ENCODE measurements at places on chromosomes 2 and 18.

GRCh38 chr2:39234754-39235153, 9.0 kb downstream of the CDKL4 start:
- no peak for DNase-seq

DNA sequence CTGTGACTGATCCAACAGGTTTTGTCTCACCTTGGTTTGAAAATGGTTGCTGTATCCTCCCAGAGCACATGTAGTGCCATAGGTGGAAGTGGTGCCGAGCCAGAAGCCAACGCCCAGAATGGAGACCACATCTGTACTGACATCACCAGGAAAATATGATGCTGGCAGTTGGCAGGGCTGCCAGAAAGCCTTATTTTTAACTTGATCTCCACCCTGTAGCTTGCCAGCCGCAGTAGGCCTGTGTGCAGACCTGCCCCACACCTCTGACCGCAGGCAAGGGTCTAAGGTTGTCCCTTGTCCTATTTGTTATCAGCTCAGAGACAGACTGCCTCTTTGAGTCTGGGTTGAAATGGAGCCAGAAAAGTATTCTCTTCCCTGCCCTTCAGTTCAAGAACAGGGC, 123.5 kb upstream of the EML6 start:
- no peak for DNase-seq

GRCh38 chr2:159616286-159616701, at the start of gene BAZ2B:
TSS of gene BAZ2B (minus strand) at chr2:159616548. CDS start at chr2:159478719, 137,829 bp downstream.
- no peak for DNase-seq

DNA sequence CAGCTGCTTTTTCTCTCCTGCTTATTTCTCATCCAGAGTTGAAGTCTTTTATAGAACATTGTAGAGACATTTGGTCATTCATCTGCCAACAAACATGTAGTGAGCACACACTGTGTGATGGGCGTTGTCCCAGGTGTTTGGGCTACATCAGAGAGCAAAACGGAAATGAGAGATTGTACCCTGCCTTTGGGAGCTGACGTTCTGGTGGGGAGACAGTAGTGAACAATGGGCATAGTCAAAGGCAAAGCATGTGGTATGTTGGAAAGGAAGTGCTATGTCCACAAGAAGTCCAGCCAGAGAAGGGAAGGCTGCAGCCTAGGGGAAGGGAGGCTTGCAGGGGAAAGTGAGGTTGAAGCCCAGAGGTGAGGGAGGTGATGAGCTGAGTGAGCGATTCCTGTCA, 78.1 kb downstream of the PIEZO2 start:
- DNase-seq: no peak

DNA sequence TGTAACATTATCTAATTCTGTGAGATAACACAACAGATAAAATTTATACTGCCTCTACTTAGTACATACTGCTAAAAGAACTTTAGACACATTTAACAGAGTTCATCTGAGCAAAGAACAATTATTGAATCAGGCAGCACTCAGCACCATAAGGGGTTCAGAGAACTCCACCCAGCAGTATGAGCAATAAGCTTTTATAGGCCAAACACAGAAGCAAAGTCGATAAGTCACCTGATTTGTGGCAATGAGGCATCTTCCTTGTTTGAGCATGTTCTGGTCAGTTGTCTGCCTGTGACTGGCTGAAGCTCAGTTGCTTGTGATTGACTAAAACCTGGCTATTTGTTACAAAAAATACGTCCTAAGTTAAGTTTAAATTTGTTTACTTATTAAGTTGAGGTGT, 746.1 kb upstream of the DDX18 start:
- DNase-seq: no peak

DNA sequence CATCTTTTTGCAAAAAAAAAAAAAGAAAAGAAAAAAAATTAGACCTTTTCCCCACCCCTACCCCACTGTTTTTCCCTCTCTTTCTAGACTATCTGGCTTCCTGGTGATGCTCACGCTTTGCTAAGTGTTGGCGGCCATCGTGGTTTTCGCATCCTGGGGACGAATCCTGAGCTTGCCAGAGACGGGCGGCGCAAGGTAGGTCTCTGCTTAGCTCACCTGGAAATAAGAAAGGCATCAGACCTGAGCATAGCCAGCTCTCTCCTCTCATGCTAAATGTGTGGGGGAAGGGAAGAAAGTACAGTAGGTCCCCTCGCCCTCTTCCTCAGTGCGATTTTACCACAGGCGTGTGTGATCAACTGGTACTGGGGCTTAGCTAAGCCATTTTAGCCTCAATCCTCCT, 90.5 kb downstream of the KLHL29 start:
- DNase-seq: no peak

- DNase-seq: no peak
Measured at GRCh38 chr2:238081150-238081549, 19.0 kb upstream of the ESPNL start.

- DNase-seq: peak; percentile 7
Measured at GRCh38 chr2:2057125-2057721, 273.9 kb downstream of the MYT1L start.

GRCh38 chr18:23631312-23631711, 31.4 kb downstream of the ANKRD29 start:
- no peak for DNase-seq

- DNase-seq: no peak
Measured at GRCh38 chr2:191190435-191190834, 39.6 kb upstream of the STAT4 start.

GRCh38 chr18:36672437-36673344, 156.1 kb downstream of the TPGS2 start:
- no peak for DNase-seq

DNA sequence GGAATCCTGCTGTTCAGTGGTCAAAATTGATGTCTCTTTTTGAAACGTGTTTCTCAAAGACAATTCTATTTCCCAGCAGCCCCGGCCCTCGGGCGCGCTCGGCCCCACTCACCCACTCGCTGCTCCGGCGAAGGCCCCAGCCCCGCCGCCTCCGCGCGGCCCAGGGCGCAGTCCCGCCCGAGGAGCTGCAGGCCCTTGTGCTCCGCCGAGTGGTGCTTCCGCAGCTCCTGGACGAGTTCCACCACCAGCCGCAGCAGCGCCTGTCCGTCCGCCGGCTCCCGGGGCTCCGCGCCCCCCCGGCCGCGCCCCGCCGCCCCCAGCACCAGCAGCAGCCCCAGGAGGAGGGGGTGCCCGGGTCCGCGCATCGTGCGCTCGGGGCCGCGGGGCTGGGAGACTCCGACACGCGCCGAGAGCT, 413 bp downstream of the ALKAL2 start:
- DNase-seq: no peak

DNA sequence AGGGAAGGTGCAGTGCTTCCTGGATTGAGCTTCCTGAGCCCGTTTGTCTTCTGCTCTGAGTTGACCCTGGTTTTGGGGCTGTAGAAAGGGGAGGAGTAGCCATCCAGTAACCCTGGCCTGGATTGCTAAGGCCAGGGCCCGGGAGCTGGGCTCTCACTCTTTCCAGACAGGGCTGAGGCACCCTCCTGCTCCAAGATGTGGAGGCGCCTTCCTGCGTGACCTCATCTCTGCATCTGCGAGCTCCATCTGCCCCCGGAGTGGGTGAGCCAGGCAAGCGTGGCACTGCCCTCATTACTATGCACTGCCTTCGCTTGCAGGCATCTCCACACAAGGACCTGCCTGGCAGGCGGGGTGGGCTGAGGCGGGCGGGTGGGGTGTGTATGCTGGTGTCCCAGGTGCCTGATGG, 58.0 kb downstream of the RAB31 start:
- DNase-seq: no peak

GRCh38 chr2:217248312-217248935, 388.6 kb upstream of the TNP1 start:
- DNase-seq: no peak

DNA sequence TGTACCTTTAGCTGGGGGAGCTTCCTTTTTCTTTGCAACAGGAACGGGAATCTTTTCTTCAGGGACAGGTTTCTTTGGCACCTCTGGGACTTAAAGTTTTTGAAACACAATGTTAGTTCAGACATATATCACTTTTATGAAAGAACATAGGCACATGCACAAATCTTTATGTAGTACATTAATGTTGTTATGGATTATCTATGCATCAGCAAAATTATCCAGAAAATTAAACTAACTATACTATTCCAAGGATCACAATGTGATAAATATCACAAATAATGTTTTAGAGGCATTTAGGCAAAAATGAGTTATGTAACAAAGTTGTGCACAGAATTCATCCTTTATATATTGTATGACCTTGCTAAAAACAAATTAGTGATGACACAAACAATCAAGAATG, 117.4 kb downstream of the TTN start:
- DNase-seq: no peak

GRCh38 chr2:57180042-57180567, 866.5 kb upstream of the VRK2 start:
- DNase-seq: no peak

DNA sequence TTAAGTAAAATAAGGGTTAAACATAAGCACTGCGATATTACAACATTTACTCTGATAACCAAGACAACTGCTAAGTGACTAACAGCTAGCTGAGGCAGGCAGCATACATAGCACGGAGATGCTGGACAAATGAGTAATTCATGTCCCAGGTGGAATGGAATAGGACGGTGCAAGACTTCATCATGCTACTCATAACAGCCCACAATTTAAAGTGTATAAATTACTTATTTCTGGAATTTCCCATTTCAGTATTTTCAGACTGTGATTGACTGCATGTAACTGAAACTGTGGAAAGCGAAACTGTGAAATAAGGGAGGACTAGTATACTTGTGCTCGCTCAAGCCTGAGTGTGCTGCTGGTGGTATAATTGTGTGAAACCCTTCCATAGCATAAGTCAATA, 12.9 kb downstream of the IER3IP1 start:
- DNase-seq: no peak

- DNase-seq: no peak
Measured at GRCh38 chr2:200829258-200829655, 17.5 kb downstream of the BZW1 start.

- DNase-seq: no peak
Measured at GRCh38 chr18:73144030-73144429, 276.2 kb upstream of the NETO1 start.

DNA sequence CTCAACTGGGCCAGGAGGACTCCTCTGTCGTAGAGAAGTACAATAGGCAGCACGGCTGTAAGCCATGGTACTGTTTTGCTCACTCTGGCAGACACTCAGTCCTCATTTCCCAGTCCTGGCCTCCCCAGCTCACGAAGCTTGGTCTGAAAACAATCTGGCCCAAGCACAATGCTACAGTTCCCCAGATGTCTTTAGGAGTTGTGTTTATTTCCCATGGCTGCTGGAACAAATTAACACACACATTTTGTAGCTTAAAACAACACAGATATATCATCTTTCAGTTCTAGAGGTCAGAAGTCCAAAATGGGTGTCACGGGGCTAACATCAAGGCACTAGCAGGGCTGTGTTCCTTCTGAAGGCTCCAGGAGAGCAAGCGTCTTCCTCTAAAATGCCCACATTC, 13.0 kb downstream of the FABP1 start:
- DNase-seq: no peak

GRCh38 chr2:2845267-2845666, 514.2 kb upstream of the MYT1L start:
- DNase-seq: no peak

GRCh38 chr2:120740375-120740764, 4.7 kb downstream of the GLI2 start:
- no peak for DNase-seq

- DNase-seq: no peak
Measured at GRCh38 chr2:85988914-85989270, 100.1 kb upstream of the ST3GAL5 start.

- no peak for DNase-seq
Measured at GRCh38 chr2:154425994-154426393, 272.5 kb upstream of the KCNJ3 start.

GRCh38 chr2:24214880-24215279, 40.0 kb downstream of the FAM228A start:
- no peak for DNase-seq

DNA sequence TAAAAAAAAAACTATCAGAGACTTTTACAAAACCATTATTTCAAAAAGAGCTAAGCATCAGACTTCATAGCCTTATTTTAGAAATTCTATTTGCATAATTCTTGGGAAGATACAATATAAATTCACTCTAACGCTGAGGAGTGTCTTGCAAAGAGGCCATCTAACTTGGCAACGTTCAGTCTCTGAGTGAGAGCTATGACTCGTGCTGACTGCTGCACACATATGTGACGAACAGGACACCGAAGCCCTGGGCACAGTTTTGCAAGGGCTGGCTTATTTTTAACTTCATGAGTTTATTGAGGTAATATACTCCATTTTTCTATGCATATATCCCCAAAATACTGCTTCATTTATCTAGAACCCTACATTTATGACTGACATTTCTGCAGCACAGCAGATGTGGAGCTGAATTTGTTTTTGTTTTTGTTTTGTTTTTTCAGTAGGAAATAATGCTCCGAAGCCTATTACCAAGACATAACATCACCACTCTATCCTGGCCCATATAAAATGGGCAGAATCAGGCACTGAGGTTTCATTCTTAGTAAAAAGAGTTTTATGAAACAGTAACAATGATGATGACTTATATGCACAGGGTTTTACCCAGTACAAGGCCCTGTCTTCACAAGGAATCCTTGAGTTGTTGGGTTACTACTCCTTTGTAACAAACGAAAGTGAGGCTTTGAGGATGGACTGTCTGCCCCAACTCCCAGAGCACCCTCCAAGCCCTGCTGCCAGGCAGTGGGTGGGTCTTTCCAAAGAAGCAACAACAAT, 68.3 kb downstream of the CRACDL start:
- DNase-seq: no peak

- DNase-seq: no peak
Measured at GRCh38 chr18:72630991-72631390, 86.8 kb upstream of the CBLN2 start.

DNA sequence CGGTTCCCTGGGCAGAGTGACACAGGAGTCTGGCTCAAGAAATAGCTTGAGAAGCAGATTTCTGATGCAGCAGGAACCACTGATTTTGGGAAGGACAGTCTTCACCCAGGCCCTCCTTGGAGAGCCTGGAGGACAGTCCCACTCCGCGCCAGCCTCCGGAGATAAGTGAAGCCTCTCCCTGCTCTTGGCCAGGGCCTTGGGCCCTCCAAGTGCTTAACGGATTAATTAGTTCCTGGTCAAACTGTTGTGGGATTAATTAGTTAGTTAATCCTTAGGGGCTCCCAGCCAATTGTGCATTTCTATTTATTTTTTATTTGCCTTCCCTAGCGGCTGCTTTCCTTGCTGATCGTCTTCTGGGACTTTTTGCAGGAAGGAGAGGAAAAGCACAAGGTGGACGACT, 19.6 kb downstream of the CPLX4 start:
- no peak for DNase-seq
